ENCODE measurements at places on chromosomes 5 and 9.

DNA sequence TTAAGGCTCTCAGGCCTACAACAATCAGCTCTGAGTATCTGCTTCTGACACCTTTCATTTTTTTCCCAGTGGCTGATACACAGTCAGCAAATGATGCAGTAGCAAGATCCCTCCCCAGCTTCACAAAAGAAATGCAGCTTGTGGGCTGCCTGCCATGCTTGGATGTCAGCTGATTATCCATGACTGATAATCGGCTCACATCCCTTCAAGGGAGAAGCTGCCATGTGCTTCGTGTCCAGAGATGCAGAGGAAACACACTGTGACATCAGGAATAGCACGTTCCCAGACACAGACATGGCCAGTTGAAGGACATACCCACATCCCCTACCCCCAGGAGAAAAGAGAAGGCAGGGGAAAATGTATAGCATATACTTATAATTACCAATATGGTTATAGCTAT lies 27.9 kb downstream of the TMEM215 start:
- DNase-seq = no peak

DNA sequence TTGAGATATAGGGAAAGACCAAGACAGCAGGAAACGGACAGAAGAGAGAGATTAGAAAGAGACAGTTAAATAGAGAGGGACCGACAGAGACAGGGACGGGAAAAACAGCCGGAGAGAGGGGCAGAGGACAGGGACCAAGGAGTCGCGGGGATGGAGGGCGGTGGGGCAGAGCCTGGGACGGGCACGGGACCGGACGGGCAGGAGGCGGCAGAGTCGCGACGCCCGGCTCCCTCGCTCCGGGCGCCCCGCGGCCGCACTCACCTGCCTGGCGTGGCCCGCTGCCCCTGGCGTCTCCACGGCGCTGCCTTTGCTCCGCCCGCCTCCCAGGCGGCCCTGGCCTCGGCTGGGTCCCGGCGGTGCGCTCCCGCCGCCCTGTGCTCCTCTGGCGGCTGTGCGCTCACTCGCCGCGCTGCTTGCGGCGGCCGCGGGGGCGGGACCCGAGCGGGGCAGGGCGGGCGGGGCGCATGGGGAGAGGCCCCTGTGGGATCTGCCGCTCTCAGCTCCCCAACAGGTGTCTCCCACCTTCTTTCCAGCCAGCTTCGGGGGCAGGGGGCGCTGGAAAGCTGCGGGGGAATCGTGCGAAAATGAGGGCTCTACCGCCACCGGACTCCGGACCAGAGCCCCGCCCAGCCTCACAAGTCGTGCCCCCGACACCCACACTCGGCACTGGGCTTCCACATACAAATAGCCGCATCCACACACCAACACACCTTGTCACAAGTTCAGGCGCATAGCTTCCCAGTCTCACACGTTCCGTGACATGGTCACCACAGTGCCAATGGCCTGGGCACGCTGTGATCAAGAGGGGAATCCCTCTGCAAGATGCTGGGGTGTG lies at the start of gene ARID3C:
Gene ARID3C, minus strand, starts transcription at position 411 of the 835 bp plus-strand sequence. CDS start 1,052 bp downstream, outside the sequence.
- no peak for DNase-seq

DNA sequence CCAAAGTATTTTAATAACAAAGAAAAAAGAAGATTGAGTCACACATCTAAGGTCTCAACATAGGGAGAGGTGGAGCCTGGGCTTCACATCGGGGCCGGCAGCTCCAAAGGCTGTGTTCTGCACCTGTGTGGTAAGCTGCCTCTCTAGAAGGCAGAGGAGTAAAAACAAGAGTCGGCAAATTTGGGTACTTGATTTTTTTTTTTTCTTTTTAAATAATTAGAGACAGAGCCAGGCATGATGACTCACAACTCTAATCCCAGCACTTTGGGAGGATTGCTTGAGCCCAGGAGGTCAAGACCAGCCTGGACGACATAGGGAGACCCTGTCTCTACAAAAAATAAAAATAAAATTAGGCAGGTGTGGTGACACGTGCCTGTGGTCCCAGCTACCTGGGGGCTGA lies 4.7 kb downstream of the URM1 start:
- DNase-seq = no peak

DNA sequence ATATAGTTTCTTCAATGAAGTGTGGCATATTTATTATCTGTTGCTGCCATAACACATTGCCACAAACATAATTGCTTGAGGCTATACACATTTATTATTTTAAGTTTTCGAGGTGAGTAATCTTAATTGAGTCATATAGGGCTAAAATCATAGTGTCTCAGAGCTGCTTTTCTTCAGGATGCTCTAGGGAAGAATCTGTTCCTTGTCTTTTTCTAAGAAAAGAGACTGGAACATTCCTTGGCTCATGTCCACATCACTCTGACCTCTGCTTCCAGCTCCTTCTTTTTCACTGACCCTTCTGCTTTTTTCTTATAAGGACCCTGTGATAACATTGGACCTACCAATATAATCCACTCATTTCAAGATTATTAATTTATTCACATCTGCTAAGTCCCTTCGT lies 632.4 kb upstream of the TYRP1 start:
- no peak for DNase-seq

DNA sequence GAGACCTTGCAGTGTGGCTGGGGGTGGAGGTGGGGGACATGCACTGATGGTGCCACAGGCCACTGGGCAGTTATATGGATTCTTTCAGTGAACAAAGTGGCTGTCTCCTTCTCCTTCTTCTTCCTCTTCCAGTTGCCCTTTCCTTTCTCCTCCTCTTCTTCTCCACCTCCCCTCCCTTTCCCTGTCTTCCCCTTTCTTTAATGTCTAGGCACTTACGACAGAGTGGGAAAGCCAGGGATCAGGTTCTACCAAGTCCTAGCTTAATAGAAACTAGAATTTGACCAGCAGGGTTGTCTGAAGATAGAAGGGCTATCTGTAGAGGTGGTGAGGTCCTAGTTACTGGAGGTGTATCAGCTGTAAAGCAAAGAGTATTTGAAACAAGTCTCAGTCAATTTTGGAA lies 62.8 kb downstream of the COL15A1 start:
- no peak for DNase-seq

- DNase-seq = no peak
These were observed 1078.9 kb downstream of the CDH12 start for GRCh38 chr5:21774281-21774680.

GRCh38 chr9:129726322-129727160 lies 26.3 kb downstream of the PTGES start:
- peak; percentile 78 for DNase-seq

DNA sequence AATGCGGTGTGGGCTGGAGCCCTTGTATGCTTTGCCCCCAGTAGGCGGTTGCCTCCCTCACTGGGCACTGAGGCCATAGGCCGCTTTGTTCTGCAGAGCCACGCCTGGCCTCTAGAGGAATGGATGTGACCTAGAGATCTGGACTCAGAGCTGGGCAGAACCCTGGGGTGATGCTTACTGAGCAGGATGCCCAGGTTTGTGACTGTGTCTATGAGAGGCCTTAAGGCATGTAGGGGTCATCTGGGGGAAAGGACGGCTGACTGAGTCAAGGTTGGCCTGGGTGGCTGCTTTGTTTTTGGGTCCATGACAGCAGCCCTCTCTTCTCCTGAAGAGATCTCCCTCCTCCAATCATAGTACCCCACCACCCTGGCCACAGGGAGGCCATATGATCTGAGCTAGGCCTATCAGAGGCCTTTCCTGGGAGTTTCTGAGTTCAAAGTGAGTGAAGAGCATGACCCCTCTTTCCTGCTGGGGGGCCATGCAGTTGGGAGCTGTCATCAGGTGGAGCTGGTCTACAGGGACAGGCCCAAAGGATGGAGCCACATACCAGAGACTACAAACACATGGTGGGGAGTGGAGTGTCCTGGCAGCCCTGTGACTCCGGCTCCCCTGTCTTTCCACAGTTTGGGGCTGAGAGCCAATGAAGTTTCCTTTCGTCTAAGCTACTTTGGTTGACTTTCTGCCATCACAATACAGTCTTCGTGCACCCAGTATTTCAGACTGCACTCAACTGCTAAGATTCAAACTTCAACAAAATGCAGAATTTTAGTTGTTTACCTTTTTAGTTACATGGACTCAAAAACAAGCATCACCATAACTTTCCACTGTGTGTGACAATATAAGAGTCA lies 165.4 kb downstream of the AUH start:
- no peak for DNase-seq
